ENCODE measurements at places on chromosomes 2 and 18. TPM values are rescaled to one million over a fixed set of nuclear protein-coding genes. Genes with fewer than 3 reads are reported as not detected.

DNA sequence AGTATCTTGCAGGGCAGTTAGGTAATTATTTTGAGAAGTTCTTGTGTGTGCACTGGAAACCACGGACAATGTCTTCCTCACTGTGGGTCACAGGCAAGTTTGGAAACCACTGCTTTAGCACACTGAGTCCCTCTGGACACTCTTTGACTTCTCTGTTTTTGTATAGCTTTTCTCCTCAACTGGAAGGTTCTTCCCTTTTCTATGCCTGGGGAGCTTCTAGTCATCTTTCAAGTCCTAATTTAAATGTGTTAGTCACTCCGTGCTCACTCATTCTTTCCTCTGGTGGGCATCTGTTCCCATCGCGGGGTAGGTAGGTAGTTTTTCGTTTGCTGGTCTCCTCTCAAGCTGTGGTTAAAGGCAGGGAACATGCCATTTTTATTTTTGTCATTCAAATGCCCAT, 32.1 kb downstream of the E2F6 start:
- no peak for DNase-seq

ITPRIPL1 gene
- 9.3 TPM for total RNA-seq

SPP2 gene
- not detected for total RNA-seq

GMCL1 gene
- total RNA-seq: 27.3 TPM

DNA sequence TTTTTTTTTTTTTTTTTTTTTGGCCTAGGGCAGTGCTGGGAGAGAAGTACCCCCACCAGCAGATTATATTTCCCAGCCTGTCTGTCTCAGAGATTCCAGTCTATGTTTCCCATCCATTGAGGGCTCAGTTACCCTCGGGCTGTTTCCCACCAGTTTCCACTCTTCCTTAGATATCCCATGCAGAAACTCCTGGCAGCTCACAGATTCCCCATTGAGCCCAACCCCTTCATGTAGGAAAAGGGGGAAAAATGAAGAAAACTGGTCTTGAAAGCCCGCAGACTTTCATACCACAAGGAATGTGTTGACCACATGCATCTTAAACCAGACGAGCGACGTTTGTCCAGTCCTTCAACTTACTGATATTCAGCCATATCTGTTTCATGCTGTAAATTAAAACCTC, 15.2 kb downstream of the ASXL3 start:
- no peak for DNase-seq

- DNase-seq: no peak
These were observed 23.8 kb upstream of the HNRNPLL start for GRCh38 chr2:38626326-38627035.

- no peak for DNase-seq
These were observed 150.2 kb downstream of the LRRTM1 start for GRCh38 chr2:80154231-80154915.

- peak; percentile 80 for DNase-seq
These were observed 148.8 kb upstream of the SRD5A2 start for GRCh38 chr2:31729442-31730092.

- DNase-seq: no peak
These were observed 80.5 kb downstream of the LYPD6 start for GRCh38 chr2:149410701-149411484.

SIGLEC15 gene
- total RNA-seq: not detected

DNA sequence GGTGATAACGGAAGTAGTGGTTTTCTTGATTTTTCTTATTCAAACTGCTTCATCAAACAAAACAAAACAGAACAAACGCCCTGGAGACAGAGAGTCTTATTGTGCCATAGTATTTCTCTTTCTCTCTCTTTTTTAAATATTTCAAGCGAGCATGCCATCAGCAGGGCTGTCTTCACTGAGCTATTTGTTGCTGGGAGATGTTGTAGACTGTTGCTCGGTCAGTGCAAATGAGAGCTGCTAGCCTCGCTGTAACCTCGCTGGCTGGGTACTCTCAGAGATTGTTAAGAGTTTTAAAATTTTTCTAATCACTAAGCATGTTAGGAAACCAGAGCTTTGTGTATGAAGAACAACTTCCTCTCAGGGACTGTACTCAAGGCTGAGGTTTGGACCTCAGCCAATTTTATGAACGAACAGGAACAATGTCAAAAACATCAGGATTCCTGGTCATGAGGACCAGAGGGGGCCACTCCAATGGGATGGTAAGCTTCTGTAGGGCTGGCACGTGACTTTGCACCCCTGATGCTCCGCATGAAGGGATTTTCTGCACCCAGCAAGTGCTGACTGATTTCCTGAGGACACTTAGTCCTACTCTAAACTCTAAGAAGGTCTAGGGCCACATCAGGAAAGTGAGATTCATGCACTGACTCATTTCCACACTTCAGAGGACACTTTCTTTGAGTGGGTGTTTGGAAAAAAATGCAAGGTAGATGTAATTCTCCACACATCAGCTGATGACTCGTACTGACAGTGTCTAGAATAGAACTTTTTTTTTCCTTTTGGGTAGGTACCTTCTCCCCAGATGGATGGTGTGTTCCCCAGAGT, 59.8 kb upstream of the IL1R1 start:
- DNase-seq: no peak

DNA sequence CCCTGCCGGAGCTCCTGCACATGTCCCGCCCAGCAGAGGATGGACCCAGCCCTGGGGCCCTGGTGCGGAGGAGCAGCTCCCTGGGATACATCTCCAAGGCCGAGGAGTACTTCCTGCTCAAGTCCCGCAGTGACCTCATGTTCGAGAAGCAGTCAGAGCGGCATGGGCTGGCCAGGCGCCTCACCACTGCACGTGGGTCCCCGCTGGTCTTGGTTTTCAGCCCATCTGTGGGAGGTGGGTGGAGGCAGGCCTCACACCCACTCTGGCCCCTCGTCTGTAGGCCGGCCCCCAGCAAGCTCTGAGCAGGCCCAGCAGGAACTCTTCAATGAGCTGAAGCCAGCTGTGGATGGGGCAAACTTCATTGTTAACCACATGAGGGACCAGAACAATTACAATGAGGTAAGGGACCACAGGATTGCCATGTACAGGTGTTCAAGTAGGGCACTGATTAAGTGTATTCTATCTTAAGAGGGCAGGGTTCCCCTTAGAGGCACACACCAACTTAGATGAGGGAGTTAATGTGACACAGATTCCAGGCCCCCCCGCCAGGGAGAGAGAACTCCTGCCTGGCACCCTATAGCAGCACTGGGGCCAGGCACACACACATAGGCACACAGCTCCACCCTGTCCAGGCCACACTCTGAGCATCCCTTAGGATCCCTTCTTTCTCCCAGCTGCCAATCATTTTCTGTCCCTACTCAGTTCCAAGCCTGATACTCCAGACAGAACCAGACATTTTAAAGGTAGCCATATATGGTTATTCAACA, 5.4 kb upstream of the CHRNG start:
- no peak for DNase-seq

GRCh38 chr2:110973262-110973661, 147.5 kb upstream of the BCL2L11 start:
- no peak for DNase-seq

GRCh38 chr2:191249156-191249813, 4.1 kb downstream of the MYO1B start:
- no peak for DNase-seq

GRCh38 chr18:12606592-12607315, 51.2 kb downstream of the SPIRE1 start:
- no peak for DNase-seq

DNA sequence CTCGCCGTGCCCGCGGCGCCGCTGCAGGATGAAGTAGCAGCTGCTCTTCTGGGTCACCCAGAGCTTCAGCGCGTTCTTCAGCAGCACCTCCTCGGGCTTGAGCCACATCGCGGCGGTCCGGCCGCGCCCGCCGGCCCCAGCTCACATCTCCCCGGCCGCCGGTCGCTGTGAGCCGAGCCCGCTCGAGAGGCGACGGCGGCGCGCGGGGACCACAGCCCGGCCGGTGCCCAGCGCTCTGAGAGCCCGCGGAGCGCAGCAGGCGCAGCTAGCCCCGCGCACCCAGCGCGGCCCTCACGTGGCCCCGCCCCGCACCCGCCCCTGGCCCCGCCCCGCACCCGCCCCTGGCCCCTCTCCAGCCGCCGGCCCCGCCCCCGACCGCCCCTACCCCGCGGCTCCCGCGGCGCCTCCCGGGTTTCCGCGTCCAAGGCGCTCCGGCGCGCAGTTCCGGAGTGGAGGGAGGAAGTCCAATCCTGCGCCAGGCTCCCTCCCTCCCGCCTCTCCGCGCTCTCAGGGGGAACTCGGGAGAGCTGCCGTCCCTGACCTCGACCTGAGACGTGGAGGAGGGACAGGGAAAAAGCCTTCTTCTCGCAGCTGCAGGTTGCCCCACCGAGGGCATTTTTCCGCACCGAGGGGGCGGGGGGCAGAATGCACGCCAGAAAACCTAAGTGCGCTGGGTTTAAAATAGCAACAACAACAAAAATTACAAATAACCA, at the start of gene TBC1D8:
TSS of gene TBC1D8 (minus strand) at position 237 of the 713 bp plus-strand sequence. CDS start at position 108, 129 bp downstream.
- DNase-seq: peak; percentile 91

DNA sequence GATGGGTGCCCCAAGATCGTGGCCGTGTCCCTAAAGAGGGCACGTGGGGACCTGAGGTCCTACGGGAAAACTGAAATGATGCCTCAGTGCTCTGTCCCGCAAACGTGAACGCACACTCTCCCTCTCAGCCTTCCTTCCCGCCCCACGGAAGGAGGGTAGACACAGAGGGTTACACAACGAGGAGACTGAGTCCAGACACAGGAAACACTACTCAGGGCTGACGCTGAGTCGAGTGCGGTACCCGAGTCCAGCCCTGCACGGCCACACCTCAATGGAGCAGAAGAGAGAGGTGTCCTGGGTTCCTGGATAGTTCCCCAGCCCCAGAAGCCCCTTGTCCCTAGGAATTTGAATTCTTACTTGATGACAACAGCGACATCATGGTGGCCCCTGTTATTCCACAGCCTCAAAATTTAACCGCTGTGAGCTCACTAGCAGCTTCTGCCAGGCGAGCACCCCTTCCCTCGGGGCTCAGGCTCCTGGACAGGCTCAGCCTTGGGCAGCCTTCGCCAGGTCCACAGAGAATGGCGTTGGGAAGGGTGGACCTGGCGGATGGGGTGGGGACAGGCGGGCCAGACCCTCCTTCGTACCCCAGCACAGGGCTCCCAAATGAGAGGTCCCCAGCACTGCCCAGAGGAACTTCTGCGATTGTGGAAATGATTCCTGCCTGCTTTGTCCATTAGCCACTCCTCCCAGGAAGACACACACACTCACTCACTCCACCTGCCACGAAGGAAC, 980 bp upstream of the RNPEPL1 start:
- no peak for DNase-seq

MEP1B gene
- total RNA-seq: not detected

- no peak for DNase-seq
These were observed 55.2 kb downstream of the TMEM17 start for GRCh38 chr2:62450716-62451191.
